ENCODE measurements at places on chromosomes 5 and 9.

- no peak for DNase-seq
These were observed 17.0 kb upstream of the CRB2 start for GRCh38 chr9:123338710-123339665.

- DNase-seq = no peak
These were observed 140.2 kb downstream of the SH3GL2 start for GRCh38 chr9:17719053-17719452.

GRCh38 chr5:9619331-9620092 is 10.6 kb downstream of the TAS2R1 start:
- DNase-seq = no peak

GRCh38 chr9:130817914-130818313 is 17.1 kb upstream of the ABL1 start:
- DNase-seq = no peak

DNA sequence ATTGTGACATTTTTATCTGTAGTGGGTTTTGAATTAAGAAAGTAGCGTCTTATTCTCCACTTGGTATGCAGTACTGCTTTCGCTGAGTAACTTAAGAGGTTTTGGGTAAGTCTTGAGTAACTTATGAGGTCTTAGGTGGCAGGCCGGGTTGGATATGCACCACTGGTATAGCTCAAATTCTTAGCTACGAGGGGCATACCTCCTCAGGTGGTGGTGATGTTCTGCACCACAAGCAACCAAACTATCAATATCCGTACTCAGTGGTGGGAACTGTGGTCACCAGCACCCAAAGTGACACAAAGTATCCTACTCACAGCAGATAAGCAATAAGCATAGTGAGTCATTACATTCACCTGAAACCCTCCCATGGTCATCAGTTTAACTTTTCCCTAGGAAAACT is 13.7 kb downstream of the SMC2 start:
- no peak for DNase-seq

GRCh38 chr5:48192-48591 is 43.8 kb upstream of the PLEKHG4B start:
- DNase-seq = no peak

- DNase-seq = no peak
These were observed 37.3 kb downstream of the ADAMTS2 start for GRCh38 chr5:179307931-179308471.

GRCh38 chr5:95799191-95799835 is 23.2 kb downstream of the GLRX start:
- DNase-seq = no peak

GRCh38 chr5:90866915-90867731 is 308.5 kb downstream of the ADGRV1 start:
- no peak for DNase-seq

GRCh38 chr9:80437825-80438224 is 866.1 kb downstream of the TLE4 start:
- no peak for DNase-seq

Data from GOT3 (cell line).